SHP77 treated with DMSO at 0.1 percent for 48 hours (cell line): ENCODE measurements at places on chromosomes 12 and 14.
A peak's percentile ranks its signal among the peaks of the same experiment; 100 is the strongest.

GRCh38 chr12:120668868-120669840 is 17.8 kb upstream of the MLEC start:
- no peak for DNase-seq

DNA sequence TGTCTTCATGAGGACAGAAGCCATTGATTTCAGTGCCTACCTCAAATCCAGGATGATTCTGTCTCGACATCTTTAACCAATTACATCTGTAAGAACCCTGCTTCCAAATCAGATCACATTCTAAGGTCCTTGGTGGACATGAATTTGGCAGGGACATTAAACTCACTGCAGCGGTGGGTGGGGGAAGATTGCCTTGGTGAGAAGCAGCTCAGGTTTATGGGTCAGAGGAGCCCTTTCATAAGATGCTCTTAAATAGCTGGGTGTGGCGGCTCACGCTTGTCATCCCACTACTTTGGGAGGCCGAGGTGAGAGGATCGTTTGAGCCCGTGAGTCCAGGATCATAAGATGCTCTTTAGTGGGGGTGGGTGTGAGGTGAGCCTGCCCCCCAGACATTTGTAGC is 42.9 kb downstream of the ELK3 start:
- DNase-seq = no peak

DNA sequence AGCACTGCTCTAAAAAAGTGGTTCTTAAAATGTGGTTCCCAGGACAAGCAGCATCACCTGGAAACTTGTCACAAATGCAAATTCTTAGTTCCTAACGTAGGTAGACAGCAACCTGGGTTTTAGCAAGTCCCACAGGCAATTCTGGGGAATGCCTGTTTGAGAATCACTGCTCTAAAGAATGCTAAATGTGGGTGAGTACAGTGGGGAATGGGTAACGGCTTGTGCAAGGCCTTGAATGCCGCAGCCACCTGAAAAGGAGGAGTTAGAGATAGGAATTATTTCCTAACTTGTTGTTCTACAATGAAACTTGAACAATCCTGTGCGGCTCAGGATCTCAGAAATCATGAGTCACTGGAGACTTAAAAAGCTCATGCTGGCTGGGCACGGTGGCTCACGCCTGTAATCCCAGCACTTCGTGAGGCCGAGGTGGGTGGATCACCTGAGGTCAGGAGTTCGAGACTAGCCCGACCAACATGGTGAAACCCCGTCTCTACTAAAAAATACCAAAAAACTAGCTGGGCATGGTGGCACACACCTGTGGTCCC is 34.9 kb downstream of the GNS start:
- DNase-seq = no peak

DNA sequence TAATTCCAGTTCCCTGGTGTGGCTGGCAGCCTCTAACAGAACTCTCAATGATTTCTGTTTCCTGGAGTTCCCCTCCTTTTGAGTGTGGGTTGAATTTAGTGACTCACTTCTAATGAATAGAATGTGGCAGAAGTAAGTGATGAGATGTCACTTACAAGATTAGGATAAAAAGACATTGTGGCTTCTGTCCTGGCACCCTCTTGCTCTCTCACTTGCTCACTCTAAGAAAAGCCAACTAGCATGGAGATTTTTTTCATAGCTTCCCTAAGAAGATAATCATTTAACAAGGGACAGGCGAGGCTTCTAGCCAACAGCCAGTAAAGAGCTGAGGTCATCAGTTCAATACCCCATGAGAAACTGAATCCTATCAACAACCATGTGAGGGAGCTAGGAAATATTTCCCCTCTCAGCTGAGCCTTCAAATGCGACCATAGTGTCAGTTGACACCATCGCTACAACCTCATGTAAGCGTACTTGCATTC is 156.7 kb downstream of the TMTC3 start:
- no peak for DNase-seq

DNA sequence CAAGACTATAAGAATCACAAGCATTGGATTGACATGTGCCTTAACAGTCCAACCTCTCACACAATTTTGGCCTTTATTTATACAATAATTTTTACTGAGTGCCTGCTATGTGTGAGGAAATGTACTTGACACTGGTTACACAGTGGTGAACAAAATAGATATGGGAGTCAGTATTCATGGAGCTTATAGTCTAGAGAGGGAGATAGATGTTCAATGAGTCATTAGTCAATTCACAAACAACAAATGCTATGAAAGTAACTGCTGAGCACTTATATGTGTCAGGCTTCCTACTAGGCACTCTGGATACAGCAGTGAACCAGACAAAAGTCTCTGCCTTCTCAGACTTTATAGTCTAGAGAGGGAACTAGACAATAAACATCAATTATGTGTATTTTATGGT is 3.7 kb downstream of the CFAP54 start:
- no peak for DNase-seq

DNA sequence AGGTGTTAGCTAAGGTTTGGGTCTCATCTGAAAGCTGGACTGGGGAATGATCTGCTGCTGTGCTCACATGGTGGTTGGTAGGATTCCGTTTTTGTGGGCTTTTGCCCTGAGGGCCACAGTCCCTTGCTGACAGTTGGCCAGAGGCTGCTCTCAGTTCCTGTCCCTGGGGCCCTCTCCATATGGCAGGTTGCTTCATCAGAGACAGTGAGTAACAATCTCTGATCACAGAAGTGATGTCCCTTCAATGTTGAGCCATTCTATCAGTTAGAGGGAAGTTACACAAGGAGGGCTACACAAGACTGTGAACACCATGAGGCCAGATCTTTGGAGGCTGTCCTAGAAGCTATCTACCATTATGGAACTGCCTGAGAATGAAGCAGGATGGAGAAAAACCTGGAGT is 137.2 kb downstream of the AACS start:
- DNase-seq = no peak

DNA sequence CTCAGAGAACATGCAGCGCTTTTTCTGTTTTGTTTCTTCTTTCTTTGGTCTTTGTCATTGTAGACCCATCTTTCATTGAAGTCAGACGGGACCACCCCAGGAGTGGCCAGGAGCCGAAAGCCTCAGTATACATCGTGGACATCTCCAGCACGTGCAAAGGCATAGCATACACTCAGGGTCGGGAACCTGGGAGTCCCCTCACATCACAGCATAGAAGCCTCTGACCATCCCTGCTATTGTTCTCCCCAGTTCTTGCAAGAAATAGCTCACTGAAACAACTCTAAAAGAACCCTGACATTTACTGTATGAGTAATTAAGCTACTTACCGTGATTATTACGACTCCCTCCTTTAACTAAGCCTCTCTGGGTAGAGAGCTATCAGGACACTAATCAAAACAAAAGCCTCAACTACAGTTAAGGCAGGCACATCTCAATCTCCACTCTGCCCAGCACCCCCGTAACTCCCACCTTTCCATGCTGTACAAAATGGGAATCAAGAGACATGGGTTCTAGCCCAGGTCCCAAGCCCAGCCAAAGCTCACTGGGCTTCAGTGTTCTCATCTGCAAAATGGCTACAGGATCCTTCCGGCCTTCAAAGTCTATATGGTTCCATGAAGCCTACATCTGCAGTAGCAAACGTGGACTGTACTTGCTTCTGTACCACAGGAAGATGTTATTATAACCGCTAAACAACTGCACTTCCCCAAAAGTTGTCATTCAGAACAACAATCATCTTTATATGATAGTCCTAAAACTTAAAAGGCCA is 6.7 kb downstream of the CCDC88C start:
- no peak for DNase-seq

DNA sequence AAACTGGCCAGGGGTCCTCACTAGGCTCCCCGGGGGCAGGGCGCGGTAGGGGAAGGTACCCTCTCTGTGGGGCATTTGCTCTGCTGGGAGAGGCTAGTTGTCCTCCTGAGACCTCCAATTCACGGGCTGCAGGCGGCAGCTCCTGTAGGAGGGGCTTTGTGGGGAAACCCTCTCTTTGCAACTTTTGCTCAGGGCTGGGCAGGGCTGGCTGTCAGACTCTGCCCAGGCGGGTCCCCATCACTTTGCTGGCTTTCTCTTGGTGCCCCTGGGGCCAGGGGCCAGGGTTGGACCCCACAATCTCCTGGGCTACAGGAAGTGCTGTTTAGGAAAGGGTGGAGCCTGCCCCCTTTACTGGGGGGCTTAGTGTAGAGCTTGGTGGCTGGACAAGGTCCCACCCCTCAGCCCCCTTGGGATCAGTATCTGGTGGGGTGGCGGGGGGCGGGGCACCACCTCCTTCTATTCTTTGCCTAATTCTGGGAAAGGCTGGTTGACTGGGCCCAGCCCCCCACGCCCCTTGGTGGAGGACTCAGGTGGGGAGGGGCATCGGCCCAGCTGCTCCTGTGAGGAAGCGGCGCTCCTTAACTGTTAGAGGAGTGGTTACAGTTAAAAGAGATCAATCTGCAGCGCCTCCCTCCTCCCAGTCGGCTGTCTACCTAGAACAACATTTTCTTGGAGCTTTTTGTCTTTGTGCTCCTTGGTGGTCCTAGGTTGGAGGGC is 918.7 kb downstream of the AACS start:
- DNase-seq = no peak

GRCh38 chr12:73598626-73599025 is 939.0 kb upstream of the ATXN7L3B start:
- DNase-seq = no peak

DNA sequence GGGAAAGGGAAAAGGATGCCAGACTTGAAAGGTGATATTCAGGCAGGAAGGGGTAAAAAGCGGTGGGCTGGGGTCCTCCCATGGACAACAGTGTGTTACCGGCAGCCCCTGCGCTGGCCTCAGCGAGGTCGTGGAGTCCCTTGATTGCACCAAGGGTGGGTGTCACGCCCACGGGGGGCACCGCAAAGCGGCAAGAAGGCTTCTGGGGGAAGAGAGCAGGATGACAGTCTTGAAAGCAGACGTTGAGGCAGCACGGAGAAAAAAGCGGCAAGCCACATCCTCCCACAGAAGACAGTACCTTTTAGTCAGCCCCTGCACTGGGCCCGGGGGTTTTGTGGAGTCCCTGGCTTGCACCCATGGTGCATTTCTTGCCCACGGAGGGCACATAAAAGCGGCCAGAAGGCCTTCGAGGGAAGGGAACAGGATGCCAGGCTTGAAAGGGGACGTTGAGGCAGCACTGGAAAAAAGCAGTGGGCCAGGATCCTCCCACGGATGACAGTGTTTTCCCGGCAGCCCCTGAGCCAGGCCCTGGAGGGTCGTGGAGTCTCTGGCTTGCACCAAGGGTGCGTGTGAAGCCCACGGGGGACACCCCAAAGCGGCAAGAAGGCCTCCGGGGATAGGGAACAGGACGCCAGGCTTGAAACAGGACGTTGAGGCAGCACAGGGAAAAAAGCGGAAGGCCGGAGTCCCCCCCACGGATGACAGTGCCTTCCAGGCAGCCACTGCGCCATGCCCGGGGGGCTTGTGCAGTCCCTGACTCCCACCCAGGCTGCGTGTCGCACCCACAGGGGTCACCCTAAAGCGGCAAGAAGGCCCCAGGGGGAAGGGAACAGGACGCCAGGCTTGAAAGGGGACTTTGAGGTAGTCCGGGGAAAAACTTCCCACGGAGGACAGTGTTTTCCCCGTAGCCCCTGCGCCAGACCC is 162.2 kb upstream of the ALG10B start:
- DNase-seq = no peak

GRCh38 chr12:99910342-99910741 is 74.4 kb downstream of the ANKS1B start:
- DNase-seq = no peak

DNA sequence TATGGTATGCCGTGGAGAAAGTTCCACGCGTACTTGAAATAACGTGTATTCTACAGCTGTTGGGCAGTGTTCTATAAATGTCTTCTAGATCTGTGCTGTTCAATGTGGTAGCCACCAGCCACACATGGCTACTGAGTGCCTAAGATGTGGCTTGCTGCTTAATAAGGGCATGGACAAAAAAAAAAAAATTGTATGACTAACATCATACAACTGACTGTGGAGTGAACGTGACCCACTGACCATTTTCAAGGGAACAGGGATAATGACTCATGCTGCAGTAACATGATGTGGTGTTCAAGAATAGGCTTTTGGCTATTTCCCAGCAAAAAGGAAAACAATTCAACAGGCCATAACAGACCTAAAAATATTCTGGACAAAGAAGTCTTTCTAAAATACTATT is 13.0 kb downstream of the ATG14 start:
- no peak for DNase-seq

- no peak for DNase-seq
Observed at GRCh38 chr12:109989380-109989779, 6.8 kb downstream of the GIT2 start.

DNA sequence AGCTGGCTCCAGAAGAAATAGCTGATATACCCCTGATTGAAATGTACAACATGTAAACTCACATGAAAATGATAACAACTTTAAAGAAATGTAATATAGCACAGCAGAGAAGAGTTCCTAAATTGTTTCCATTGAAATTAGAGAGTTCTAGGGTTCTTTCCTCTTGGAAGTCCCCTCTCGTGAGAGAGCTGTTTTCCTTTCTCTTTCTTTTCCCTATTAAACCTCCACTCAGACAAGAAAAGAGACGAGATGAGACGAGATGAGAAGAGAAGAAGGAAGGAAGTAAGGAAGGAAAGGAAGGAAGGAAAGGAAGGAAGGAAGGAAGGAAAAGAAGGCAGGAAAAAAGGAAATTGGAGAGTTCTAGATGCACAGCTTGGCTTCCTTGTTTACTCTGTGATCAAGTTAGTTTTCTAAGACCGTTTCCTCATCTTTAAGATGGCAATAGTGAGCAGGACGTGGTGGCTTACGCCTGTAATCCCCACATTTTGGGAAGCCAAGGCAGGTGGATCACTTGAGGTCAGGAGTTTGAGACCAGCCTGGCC is 11.9 kb downstream of the DRAM1 start:
- DNase-seq = no peak

- no peak for DNase-seq
Observed at GRCh38 chr14:60217713-60218112, 31.3 kb upstream of the PPM1A start.

DNA sequence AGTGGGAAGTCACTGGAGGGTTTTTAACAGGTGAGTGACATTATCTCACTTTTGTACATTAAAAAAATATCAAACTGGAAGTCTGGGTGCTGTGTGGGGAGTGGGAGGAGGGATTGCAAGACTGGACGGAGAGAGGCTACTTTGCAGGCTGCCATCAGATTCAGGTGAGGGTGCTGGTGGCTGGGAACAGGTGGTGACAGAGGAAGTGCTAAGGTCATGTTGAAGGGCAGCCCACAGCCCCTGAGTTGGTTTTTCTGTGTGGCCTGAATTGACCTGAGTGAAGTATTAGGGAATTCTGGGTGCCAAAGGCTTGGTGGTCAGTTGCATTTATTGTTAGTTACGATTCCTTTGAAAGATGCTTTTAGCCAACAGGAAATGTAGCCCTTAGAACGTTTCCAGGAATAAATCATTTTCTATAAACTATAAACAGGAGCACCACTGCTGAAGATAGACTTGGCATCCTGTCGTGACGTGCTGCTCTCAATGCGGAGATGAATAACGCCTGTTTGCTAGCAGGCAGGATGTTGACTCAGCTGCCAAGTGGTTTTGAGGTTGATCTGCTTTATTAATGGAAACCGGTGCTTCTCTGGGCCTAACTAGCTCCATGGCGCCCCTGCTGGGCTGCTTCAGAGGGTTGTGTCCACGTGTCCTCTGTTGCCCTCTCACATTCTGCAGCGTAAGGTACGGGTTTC is 707.5 kb upstream of the TMEM132C start:
- DNase-seq = peak; percentile 100

- no peak for DNase-seq
Observed at GRCh38 chr14:33914676-33915516, 36.0 kb downstream of the EGLN3 start.

- peak; percentile 45 for DNase-seq
Observed at GRCh38 chr12:79886917-79887519, 47.9 kb downstream of the PPP1R12A start.

- no peak for DNase-seq
Observed at GRCh38 chr12:86950043-86950442, 693.9 kb upstream of the MGAT4C start.
